ENCODE measurements at places on chromosomes 5 and 9.
A peak's percentile ranks its signal among the peaks of the same experiment; 100 is the strongest.

DNA sequence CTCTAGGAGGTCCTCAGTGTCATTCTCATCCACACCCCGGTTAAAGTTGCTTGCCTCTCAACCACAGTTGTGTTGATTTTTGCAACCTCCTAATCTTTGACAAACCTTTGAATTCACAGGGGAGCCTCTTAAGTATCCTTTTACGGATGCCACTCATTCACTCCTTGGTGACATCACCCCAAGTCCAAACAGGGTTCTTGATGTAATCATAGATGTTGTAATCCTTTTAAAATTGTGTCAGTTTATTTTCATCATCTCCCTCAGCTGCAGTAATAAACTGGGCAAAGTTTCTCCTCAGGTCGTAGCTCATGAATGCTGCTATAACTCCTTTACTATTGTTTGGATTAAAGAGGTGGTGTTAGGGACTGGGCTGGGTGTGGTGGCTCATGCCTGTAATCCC, 637.2 kb upstream of the NUDT12 start:
- no peak overlapping the region for H3K4me3 ChIP-seq
- H3K27ac ChIP-seq = no peak overlapping the region
- H3K4me1 ChIP-seq = no peaks in the 10 kb centered on the region
- no peak for DNase-seq

DNA sequence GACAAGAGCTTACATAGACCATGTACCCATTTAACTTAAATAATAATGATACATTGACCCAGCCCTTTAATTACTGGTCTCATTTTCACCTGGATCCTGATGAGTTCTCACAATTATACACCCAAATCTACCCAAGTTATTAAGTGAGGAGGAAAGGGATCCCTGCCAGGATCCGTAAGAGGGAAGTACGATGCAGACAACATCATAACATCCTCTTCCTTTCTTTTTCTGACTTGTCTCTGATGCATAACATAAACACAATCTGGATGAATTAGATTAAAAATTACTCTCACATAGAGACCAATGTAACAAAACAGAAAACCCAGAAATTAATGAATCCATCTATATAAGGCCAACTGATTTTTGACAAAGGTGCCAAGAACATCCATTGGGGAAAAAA, 17.0 kb downstream of the MARCHF3 start:
- no peak overlapping the region for H3K4me3 ChIP-seq
- H3K4me1 ChIP-seq = no peaks in the 10 kb centered on the region
- no peak for DNase-seq
- no peak overlapping the region for H3K27ac ChIP-seq
- H3K36me3 ChIP-seq = no peaks in the 10 kb centered on the region

- no peak overlapping the region for H3K4me3 ChIP-seq
- no peaks in the 10 kb centered on the region for H3K36me3 ChIP-seq
- DNase-seq = no peak
- no peak overlapping the region for H3K27ac ChIP-seq
- no peaks in the 10 kb centered on the region for H3K27me3 ChIP-seq
- no peaks in the 10 kb centered on the region for H3K4me1 ChIP-seq
These were observed 310.8 kb downstream of the YTHDC2 start for GRCh38 chr5:113824307-113824706.

GRCh38 chr5:10518347-10518746, 45.5 kb upstream of the ANKRD33B start:
- DNase-seq = no peak
- no peaks in the 10 kb centered on the region for H3K36me3 ChIP-seq
- no peaks in the 10 kb centered on the region for H3K4me1 ChIP-seq
- H3K4me3 ChIP-seq = no peak overlapping the region
- H3K27ac ChIP-seq = no peak overlapping the region

DNA sequence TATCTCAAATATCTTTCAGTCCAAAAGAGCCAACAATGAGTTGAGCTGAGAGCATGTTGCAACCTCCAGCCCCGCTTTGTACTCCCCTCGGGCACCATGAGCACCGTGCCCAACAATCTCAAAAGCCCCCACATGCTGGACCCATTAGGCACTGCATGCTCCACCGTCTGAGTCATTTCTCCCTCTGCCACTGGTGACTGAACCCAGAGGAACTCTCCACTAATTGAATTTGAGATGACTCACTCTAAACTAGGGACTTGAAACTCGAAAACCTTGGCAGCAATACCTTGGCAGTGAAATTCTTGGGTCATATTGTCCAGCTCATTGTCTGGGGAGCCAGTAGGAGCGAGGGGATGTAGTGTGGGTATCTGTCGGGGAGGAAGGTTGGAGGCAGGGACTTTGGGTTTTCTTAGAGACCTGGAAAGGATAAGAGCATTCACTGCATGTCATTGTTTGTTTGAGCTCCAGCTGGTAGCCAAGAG, 49.9 kb upstream of the SLIT3 start:
- no peak overlapping the region for H3K27ac ChIP-seq
- DNase-seq = peak; percentile 35
- H3K36me3 ChIP-seq = no peaks in the 10 kb centered on the region
- H3K27me3 ChIP-seq = no peaks in the 10 kb centered on the region

- H3K36me3 ChIP-seq = peaks cover 70% of the 10 kb centered on the region
These were observed 38.2 kb upstream of the POMT1 start for GRCh38 chr9:131464354-131465000.

Data from thoracic aorta (tissue), 2 donors.